ENCODE measurements at places on chromosomes 5 and 9. TPM values are rescaled to one million over a fixed set of nuclear protein-coding genes. Genes with fewer than 3 reads are reported as not detected.

GRCh38 chr5:1068895-1069719, 42.8 kb downstream of the SLC12A7 start:
- DNase-seq = no peak

GRCh38 chr9:5846096-5846495, 13.2 kb upstream of the ERMP1 start:
- no peak for DNase-seq

ACOT12 gene
- not detected for total RNA-seq

- DNase-seq = no peak
Observed at GRCh38 chr5:68381060-68381459, 165.5 kb downstream of the PIK3R1 start.

GRCh38 chr9:133199648-133200321, 9.3 kb downstream of the OBP2B start:
- no peak for DNase-seq

TMEM252 gene
- total RNA-seq = not detected

GRCh38 chr5:151496041-151496484, 48.7 kb downstream of the SLC36A1 start:
- DNase-seq = no peak
